ENCODE measurements at places on chromosomes 1 and 21.

GRCh38 chr21:45994759-45995685 lies 13.5 kb downstream of the COL6A1 start:
- DNase-seq: no peak

GRCh38 chr1:103191327-103191726 lies 83.0 kb upstream of the COL11A1 start:
- no peak for DNase-seq

- peak; percentile 16 for DNase-seq
Measured at GRCh38 chr1:150302338-150302737, 8.7 kb downstream of the MRPS21 start.

DNA sequence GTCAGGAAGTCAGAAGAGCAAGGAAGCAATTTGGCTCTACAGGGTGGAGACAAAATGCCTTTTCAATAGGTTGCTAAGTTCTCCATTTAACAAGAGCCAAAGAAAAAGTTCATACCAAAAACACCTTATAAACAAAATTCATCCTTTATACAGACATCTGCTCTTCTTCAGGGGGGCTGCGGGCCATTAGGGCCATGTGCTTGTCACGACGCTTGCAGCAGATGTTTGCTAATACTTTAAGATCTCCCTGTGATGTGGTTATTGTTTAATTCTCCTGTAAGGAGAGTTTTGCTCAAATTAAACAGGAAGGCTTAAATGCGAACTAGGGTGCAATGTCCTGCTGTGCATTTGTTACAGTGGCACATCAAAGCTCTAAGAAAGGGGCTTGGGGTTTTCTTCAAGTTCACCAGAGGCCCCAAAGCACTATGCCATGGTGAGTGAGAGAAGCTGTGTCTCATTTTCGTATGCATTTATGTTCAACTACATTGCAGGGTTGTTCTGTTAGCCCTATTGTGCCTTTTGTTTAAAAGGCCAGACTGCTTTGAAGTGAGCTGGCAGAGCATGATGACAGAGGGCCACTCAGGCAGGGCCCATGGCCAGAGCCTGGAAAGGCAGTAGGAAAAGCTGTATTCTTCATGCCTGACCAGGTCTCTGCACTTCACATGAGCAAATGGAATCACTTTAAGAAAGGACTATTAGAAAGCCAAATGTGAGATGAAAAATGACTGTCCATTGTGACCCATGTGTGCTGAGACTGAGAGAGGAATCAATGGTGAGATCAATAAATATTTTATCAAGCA lies 24.8 kb upstream of the NTPCR start:
- DNase-seq: no peak

DNA sequence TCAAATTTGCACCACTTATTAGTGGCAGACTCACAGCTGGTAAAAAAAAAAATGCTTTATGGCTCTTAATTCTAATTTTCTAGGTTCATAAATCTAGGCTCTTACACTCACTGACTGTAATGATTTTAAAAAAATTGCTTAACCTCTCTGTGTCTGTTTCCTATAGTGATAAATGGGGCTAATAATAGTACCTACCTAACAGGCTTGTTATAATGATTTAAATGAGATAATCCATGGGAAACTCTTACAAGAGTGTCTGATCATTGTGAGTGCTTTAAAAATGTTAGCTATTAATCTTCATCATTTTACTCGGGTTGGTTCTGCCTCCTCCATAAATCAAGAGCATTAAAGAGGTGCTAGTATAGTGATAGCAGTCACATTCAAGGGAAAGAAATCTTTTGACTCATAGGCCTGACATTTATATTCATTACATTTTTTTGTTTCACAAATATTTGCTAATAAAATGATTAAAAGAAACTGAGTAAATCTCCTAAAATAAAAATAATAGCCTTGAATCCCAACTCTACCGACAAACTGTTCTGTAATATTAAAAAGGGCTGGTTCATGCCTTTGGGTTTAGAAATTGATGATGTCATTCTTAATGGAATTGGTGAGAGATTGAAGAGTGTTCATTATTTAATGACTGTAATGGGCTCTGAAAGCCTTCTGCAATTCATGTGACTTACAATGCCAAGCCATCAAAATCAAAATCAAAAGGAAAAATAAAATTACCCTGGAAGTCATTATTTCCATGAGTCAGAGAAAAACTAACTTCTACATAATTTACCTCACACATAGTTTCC lies 93.9 kb upstream of the PALMD start:
- no peak for DNase-seq

DNA sequence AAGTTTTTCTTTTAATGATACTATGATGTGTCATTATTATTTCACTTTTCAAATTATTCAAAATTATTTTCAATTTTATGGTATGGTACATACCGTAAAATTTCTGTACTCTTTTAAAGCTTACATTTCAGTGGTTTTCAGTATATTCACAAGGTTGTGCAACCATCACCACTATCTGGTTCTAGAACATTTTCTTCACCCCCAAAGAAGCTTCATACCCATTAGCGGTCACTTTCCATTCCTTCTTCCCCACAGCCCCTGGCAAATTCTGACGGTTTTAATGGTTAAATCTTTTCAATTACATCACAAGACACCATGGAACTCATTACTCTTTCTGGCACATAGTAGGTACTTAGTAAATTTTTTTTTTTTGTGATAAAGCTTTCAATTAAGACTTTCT lies 22.8 kb upstream of the ATP5PO start:
- DNase-seq: no peak

DNA sequence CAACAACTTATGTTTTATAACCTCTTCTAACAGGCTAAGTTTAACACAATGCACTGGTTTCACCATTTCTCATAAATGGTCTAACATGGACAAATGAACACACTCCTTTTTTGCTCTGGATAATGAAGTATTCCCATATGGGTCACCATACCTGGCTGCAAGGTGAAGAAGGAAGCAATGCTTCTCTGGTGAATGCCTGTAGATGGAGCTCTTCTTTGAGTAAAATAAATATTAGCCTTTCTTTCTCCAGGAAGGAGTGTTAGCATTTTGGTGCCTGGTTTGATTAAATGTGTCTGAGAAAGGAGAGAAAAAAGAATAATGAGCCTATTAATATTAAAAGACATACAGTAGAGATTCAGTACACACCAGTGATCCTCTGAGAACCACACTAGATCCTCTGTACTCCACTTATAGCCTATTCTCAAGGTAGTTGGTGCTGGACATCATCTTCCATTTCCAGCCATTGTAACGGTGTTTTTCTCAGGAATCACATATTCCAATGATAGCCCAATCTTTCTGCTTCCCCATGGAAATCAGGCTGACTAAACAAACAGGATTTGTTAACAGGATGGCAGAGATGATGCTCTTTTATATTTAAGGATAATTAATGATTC lies 17.6 kb downstream of the MTFR1L start:
- DNase-seq: no peak

DNA sequence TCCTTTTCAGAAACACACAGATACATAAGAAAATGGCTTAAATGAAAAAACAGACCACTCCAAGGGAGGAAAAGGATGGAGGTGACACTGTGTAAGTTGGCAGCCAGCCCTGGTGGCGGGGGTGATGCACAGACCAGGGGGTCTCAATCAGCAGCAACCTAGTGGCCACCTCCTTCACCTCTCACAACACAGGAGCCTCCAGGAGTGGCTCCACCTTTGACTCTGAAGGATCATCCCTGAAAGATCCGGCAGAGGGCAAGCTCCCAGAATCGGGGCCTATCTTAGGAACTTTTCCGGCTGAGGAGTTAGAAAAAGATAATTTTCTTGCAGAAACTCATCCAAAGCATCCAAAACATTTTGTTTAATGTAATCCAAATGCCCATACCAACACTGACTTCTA lies 51.2 kb upstream of the SMYD2 start:
- no peak for DNase-seq

DNA sequence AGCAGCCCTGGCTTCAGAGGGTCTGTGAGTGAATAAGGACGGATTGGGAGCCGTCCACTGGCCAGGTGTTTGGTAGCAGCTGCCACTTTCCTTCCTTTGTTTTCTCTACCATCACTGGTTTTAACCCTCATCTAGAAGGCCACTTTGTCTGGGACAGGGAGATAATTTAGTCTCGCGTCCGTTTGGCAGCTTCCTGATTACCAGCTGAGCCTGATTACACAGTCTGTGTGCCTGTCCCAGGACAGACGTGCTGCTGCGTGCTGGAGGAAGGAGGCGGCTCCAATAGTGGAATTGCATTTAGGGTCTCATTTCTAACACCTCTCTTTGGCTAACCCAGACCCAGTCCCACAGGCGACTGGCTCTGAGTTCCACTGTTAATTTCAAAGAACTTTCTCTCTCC lies 24.6 kb upstream of the CASQ2 start:
- no peak for DNase-seq

DNA sequence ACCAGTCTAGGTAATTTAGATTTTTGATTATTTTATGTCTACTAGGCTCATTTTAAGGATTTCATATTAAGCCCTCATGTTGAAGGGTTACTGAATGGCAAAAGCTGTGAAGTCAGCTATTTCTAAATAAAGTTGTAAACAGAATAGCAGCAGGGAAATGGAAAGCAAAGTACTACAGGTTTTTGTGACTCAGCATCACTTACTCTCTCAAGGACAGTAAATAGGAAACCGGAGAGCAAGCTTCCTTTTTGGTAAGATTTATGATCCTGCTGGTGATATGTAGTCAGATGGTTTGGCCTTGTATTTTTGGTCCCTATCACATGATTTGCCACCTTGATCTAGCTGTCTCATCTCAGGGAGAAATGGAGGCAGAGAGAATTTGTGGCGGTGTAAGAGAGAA lies 226.0 kb downstream of the RPS6KC1 start:
- DNase-seq: no peak

- DNase-seq: no peak
Measured at GRCh38 chr21:24046829-24047443, 1560.3 kb downstream of the MRPL39 start.

- no peak for DNase-seq
Measured at GRCh38 chr1:89069951-89070350, 4.9 kb upstream of the GBP1 start.

- no peak for DNase-seq
Measured at GRCh38 chr21:43372663-43373361, 54.1 kb downstream of the SIK1 start.

DNA sequence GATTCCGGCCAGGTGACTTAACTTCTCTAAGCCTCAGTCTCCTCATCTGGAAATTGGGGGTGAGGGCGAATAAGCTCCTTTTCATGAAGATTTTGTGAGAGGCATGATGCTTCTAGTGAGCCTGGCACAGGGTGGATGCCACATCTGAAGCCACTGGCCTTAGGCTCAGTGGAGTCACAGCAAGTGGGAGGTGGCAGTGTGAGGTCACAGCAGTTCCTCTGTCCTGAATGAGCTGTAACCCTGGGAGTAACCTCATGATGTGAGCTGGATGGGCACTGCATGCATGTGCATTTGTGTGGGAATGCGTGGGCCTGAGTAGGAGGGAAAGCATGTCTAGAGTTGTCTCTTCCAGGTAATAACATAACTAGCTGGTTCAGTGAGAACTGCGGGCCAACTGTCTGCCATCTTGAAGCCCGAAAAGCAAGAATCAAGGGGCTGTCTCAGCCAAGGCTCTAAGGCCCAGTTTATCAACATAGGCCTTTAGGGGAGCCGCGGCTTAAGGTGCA lies 27.0 kb upstream of the HTR1D start:
- DNase-seq: no peak

DNA sequence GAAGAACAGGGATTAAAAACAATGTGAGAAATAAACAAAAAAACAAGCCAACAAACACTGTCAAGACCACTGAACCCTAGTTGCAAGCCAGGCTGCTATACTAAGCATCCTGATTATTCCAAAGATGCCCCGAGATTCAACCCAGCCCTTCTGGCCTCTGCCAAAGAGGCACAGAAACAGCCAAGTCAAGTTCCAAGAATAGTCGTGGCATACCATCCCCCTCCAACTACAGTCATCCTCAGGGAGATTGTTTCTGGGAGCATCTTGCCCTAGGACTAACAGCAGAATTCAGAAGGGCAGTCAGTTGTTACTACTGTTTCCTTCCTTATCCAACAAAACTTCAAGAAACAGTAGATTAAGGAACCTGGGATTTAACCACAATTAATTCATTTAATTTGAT lies 52.3 kb downstream of the ABL2 start:
- DNase-seq: no peak

GRCh38 chr1:100292711-100293110 lies 26.7 kb downstream of the RTCA start:
- no peak for DNase-seq

DNA sequence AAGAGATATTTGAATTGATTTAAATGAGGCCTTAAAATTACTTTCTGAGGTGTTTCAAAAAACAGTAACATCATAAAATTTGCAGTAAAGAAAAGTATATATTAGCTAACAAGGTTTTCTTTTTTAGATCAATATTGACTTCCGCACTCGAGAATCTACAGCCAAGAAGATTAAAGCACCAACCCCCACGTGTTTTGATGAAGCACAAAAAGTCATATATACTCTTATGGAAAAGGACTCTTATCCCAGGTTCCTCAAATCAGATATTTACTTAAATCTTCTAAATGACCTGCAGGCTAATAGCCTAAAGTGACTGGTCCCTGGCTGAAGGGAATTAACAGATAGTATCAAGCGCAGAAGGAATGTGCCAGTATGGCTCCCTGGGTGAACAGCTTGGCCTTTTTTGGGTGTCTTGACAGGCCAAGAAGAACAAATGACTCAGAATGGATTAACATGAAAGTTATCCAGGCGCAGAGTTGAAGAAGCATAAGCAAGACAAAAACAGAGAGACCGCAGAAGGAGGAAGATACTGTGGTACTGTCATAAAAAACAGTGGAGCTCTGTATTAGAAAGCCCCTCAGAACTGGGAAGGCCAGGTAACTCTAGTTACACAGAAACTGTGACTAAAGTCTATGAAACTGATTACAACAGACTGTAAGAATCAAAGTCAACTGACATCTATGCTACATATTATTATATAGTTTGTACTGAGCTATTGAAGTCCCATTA lies 3.6 kb downstream of the RGS1 start:
- DNase-seq: no peak

GRCh38 chr1:162035241-162035640 lies 11.6 kb upstream of the OLFML2B start:
- no peak for DNase-seq

- no peak for DNase-seq
Measured at GRCh38 chr1:109491372-109491771, 2.5 kb upstream of the CYB561D1 start.

DNA sequence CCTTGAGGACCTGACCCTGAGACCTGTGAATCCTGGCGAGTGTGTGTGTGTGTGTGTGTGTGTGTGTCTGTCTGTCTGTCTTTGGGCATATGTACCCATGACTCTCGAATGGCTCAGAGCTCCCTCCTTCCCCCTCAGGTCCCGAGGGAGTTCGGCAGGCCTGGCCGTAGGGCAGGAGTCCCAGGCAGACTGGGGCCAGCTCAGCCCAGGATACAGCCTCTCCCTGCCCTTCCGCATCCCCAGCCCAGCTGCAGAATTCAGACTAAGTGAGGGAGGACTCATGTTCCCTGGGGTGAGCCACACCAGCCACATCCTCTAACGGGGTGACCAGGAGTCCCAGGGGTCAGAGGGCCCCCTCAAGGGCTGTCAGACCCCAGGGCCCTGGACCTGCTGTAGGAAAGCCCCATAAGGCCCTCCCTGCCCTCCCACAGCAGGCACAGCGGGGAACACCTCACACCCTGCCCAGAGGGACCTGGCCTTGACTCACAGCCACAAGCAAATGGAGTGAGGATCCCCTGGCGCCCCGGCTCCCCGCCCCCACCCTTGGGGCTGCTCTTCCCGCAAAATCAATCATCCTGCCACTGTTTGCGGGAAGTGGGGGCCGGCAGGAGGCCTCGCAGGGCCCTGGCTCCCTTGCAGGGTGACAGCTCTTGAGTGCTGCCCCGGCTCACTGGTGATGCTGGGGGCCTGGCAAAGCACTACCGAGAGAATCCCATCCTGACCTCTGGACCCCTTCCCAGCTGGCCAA lies 101.7 kb upstream of the CASZ1 start:
- no peak for DNase-seq

Data from C1 segment of cervical spinal cord (tissue), 14 donors.